ENCODE measurements at places on chromosomes 12 and 14. TPM values are rescaled to one million over a fixed set of nuclear protein-coding genes. Genes with fewer than 3 reads are reported as not detected.

FBXO34 gene
- polyA plus RNA-seq, result 8.9 TPM

BBOF1 gene
- 5.4 TPM for polyA plus RNA-seq

CLEC1B gene
- polyA plus RNA-seq, result 0.04 TPM

IKZF4 gene
- 3.7 TPM for polyA plus RNA-seq

DNA sequence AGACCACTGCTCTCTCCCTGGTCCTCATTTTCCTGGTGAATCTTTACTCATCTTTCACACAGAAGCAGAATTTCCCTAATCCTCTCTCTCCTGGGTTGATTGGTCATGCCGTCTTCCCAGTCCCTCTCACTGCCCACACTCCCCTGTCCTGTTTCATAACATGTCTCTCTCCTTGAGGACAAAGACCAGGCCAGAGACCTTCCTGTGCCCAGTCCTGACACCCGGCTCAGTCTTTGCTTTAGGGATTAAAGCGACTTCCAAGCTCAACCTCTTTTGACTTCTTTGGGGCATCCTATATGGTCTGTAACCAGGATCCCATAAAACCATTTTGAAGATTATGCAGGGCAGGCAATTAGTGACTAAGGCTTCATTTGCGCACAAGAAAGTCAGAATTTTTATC, 105.5 kb downstream of the BCL11B start:
- no peaks in the 10 kb centered on the region for H3K4me1 ChIP-seq
- no peaks in the 10 kb centered on the region for H3K36me3 ChIP-seq
- H3K4me3 ChIP-seq, result no peak overlapping the region

GRCh38 chr12:107530701-107531100, 154.9 kb upstream of the PWP1 start:
- no peaks in the 10 kb centered on the region for H3K36me3 ChIP-seq
- no peak for DNase-seq
- H3K27ac ChIP-seq, result no peak overlapping the region
- no peaks in the 10 kb centered on the region for H3K27me3 ChIP-seq
- H3K4me3 ChIP-seq, result no peak overlapping the region

DNA sequence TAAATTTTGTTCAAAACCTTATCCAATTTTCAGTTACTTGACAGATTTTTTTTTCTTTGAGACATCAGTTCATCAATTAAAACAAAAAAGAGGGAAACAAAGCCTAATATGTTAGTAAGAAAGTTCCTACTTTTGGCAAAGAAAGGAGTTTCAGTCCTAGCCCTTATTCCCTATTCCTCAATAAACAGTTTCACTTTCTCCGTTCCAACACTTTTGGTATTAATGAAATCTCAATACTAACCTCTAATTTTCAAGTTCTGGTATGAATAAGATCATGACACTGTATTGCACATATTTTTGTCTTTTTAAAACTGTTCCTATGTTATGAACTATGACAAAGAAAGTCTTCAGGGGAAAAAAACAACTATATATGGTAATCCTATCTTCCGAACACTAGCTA, 48.4 kb downstream of the RPS6KA5 start:
- no peak overlapping the region for H3K4me3 ChIP-seq
- no peaks in the 10 kb centered on the region for H3K27me3 ChIP-seq
- no peak for DNase-seq
- no peak overlapping the region for H3K27ac ChIP-seq

- H3K4me1 ChIP-seq, result peaks cover 63% of the 10 kb centered on the region
- no peaks in the 10 kb centered on the region for H3K27me3 ChIP-seq
- H3K36me3 ChIP-seq, result no peaks in the 10 kb centered on the region
- peak overlapping the region; percentile 99 for H3K4me3 ChIP-seq
Measured at GRCh38 chr12:6534945-6535696, 804 bp downstream of the GAPDH start.
